ENCODE measurements at places on chromosomes 2 and 18. TPM values are rescaled to one million over a fixed set of nuclear protein-coding genes. Genes with fewer than 3 reads are reported as not detected.

GRCh38 chr18:75214766-75215510, 4.3 kb downstream of the TSHZ1 start:
- peaks cover 22% of the 10 kb centered on the region for H3K36me3 ChIP-seq
- no peak overlapping the region for H3K4me3 ChIP-seq
- peak overlapping the region; percentile 68 for H3K27ac ChIP-seq

DNA sequence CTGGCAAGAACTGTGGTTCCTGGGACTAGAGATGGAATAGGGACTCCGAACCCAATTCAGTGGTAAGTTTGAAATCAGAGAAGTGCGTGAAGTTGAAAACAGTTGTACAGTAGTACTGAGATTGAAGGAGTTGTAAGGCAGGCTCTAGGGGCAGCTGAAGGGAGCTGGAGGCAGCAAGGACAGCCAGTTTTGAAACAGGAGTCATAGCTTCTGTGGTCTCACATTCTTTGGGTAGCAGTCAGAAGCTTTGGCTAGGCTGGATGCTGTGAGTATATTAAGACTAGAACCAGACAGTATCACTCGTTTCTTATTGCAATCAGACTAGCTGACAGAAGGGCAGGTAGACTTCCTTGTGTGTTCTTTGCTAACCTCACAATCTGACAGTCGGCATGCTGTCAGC, 64.5 kb upstream of the ADAM23 start:
- H3K27ac ChIP-seq = no peak overlapping the region
- no peaks in the 10 kb centered on the region for H3K36me3 ChIP-seq
- H3K4me1 ChIP-seq = no peaks in the 10 kb centered on the region
- no peak for DNase-seq

GRCh38 chr2:182186132-182186735, 200.6 kb downstream of the PPP1R1C start:
- H3K27ac ChIP-seq = no peak overlapping the region
- DNase-seq = no peak
- no peaks in the 10 kb centered on the region for H3K4me1 ChIP-seq
- no peaks in the 10 kb centered on the region for H3K36me3 ChIP-seq
- H3K27me3 ChIP-seq = peaks cover 4% of the 10 kb centered on the region
- no peak overlapping the region for H3K4me3 ChIP-seq

- H3K27me3 ChIP-seq = no peaks in the 10 kb centered on the region
- H3K4me1 ChIP-seq = peaks cover 85% of the 10 kb centered on the region
- H3K27ac ChIP-seq = peak overlapping the region; percentile 97
These were observed 79.0 kb downstream of the HDAC4 start for GRCh38 chr2:239321596-239322415.

GRCh38 chr2:179805001-179805400, 56.4 kb downstream of the ZNF385B start:
- H3K4me3 ChIP-seq = no peak overlapping the region
- no peaks in the 10 kb centered on the region for H3K36me3 ChIP-seq
- DNase-seq = no peak
- H3K27ac ChIP-seq = no peak overlapping the region

DNA sequence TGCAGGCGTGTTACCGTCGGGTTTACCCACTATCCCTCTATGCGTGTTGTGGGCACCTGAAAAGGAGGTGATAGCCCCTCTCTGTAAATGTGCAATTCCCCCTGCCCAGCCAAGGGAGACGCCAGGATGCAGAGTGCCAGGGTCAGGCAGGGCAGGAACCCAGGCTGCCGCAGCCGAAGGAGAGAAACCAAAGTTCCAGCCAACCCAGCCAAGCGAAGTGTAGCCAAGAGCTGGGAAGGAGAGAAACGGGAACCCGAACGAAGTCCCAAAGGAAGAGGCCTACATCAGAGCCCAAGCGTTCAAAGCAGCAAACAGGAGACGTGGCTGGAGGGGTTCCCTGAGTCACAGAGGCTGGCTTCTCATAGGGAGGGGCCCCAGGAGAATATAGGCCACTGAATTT, 24.2 kb upstream of the SPR start:
- no peak for DNase-seq
- H3K4me3 ChIP-seq = no peak overlapping the region
- peaks cover 11% of the 10 kb centered on the region for H3K4me1 ChIP-seq

DNA sequence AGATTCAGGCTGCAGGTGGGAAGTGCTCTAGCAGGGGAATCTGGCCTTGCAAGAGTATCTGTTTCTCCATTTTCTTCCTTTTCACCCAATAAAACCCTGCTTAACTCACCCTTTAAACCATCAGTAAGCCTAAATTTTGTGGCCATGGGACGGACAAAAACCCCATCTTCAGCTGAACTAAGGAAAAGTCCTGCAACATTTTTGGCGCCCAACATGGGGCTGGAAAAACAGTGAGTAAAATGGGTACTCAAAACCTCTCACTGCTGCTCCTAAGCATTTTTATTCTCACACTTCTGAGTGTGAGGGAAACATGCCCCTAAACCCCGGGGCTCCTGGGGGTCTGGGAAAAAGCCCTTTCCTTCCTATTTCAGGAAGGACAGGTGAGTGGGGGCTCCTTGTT, 414.3 kb downstream of the ZNF804A start:
- no peaks in the 10 kb centered on the region for H3K27me3 ChIP-seq
- H3K27ac ChIP-seq = no peak overlapping the region
- no peaks in the 10 kb centered on the region for H3K36me3 ChIP-seq
- H3K4me1 ChIP-seq = no peaks in the 10 kb centered on the region
- DNase-seq = no peak

- no peaks in the 10 kb centered on the region for H3K27me3 ChIP-seq
- H3K27ac ChIP-seq = no peak overlapping the region
- no peak for DNase-seq
These were observed 78.8 kb upstream of the TFCP2L1 start for GRCh38 chr2:121363632-121364420.

- DNase-seq = no peak
- H3K36me3 ChIP-seq = no peaks in the 10 kb centered on the region
- H3K27ac ChIP-seq = no peak overlapping the region
- H3K4me3 ChIP-seq = no peak overlapping the region
- H3K4me1 ChIP-seq = no peaks in the 10 kb centered on the region
These were observed 61.9 kb upstream of the RND3 start for GRCh38 chr2:150549381-150549780.

DNA sequence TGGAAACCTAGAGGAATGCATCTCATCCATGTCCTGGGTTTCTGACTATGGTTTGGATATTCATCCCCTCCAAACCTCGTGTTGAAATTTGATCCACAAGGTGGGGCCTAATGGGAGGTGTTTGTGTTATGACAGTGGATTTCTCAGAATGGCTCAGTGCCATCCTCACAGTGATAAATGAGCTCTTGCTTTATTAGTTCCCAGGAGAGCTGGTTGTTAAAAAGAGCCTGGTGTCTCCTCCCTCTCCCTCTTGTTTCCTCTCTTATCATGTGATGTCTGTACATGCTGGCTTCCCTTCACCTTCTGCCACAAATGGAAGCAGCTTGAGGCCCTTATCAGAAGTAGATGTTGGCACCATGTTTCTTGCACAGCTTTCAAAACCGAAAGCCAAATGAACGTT, 424.3 kb downstream of the DCC start:
- no peaks in the 10 kb centered on the region for H3K4me1 ChIP-seq
- H3K36me3 ChIP-seq = no peaks in the 10 kb centered on the region
- H3K27ac ChIP-seq = no peak overlapping the region
- no peak for DNase-seq
- H3K4me3 ChIP-seq = no peak overlapping the region
- H3K27me3 ChIP-seq = no peaks in the 10 kb centered on the region

GRCh38 chr2:160428405-160428763, 65.2 kb downstream of the RBMS1 start:
- peaks cover 39% of the 10 kb centered on the region for H3K36me3 ChIP-seq
- no peak for DNase-seq
- peak overlapping the region; percentile 57 for H3K4me3 ChIP-seq
- no peaks in the 10 kb centered on the region for H3K27me3 ChIP-seq
- peak overlapping the region; percentile 86 for H3K27ac ChIP-seq
- peaks cover 64% of the 10 kb centered on the region for H3K4me1 ChIP-seq

DNA sequence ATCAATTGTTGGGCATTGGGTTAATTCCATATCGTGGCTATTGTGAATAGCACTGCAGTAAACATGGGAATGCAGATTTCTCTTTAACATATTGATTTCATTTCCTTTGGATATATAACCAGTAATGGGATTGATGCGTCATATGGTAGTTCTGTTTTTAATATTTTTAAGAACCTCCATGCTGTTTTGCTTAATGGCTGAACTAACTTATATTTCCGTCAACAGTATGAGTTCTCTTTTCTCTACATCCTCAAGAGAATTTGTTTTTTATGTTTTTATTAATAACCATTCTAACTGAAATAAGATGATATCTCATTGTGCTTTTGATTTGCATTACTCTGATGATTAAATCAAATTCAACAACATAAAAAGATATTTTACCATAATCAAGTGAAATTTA, 228.5 kb upstream of the FSIP2 start:
- H3K27me3 ChIP-seq = no peaks in the 10 kb centered on the region
- DNase-seq = no peak
- no peaks in the 10 kb centered on the region for H3K4me1 ChIP-seq
- no peak overlapping the region for H3K4me3 ChIP-seq
- H3K36me3 ChIP-seq = no peaks in the 10 kb centered on the region
- H3K27ac ChIP-seq = no peak overlapping the region

- H3K4me1 ChIP-seq = peaks cover 33% of the 10 kb centered on the region
- peak; percentile 82 for DNase-seq
- no peaks in the 10 kb centered on the region for H3K27me3 ChIP-seq
- H3K36me3 ChIP-seq = no peaks in the 10 kb centered on the region
- peak overlapping the region; percentile 87 for H3K27ac ChIP-seq
These were observed 854 bp upstream of the DNMT3A start for GRCh38 chr2:25342372-25343186.

GRCh38 chr2:69291004-69291650, 95.9 kb downstream of the GFPT1 start:
- peaks cover 2% of the 10 kb centered on the region for H3K27me3 ChIP-seq
- no peak overlapping the region for H3K27ac ChIP-seq
- H3K4me3 ChIP-seq = no peak overlapping the region
- H3K4me1 ChIP-seq = no peaks in the 10 kb centered on the region

GRCh38 chr2:201199847-201200246, 16.9 kb downstream of the CASP10 start:
- no peak for DNase-seq
- peaks cover 72% of the 10 kb centered on the region for H3K36me3 ChIP-seq
- no peak overlapping the region for H3K27ac ChIP-seq

DNA sequence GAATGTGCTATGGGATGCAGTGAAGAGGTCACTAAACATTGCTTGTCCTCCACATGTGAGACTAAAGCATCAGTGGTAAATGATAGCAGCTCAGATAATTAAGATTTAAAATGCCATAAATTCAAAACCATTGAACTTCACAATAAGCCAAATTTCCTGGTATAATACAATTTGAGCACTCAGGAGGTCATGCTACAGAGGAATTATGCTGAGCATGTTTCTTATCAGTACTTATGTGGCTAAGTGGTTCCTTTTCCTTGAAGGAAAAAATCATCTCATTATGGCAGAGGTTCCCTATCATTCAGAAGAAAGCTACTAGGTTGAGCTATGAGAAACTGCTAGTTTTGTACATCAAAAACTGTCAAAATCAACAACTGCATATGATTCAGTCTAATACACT, 156.6 kb downstream of the AGPS start:
- H3K27ac ChIP-seq = no peak overlapping the region
- H3K36me3 ChIP-seq = peaks cover 16% of the 10 kb centered on the region
- H3K4me3 ChIP-seq = no peak overlapping the region
- H3K4me1 ChIP-seq = peaks cover 43% of the 10 kb centered on the region
- no peak for DNase-seq
- no peaks in the 10 kb centered on the region for H3K27me3 ChIP-seq

GRCh38 chr2:238431456-238431855, 4.7 kb downstream of the ASB1 start:
- H3K27ac ChIP-seq = no peak overlapping the region
- no peaks in the 10 kb centered on the region for H3K27me3 ChIP-seq
- peaks cover 35% of the 10 kb centered on the region for H3K4me1 ChIP-seq

DNA sequence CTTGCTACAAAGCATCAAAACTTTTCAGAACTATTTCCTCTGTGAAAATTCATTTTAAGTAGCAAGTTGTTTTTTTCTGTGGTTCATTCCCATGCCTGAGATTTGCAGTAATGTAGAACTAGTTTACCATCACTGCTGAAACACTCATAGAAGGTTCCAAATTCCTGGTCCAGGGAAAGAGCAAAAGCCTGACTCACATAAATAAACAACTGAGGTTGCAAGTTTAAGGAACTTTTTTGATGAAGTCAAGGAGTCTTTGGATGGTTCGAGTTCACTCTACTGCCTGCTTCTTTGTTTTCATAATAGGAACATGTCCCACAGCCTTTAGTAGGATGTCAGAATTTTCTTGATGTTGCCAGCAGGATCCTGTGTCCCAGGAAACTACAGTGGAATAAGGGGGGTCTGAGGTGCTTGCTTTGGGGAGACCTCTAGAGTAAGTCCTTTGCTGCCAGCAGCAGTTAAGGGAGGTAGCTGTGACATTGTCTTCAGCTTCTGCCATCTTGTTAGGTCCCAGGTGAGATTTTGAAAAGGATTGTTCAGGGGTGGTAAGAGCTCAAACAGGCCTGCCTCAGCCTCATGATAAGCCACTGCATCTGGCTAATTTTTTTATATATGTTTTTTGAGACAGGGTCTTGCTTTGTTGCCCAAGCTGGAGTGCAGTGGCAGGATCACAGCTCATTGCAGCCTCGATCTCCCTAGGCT, 43.9 kb downstream of the ACSL3 start:
- no peak overlapping the region for H3K27ac ChIP-seq
- peaks cover 25% of the 10 kb centered on the region for H3K4me1 ChIP-seq
- no peaks in the 10 kb centered on the region for H3K27me3 ChIP-seq
- peaks cover 9% of the 10 kb centered on the region for H3K36me3 ChIP-seq
- no peak overlapping the region for H3K4me3 ChIP-seq

DNA sequence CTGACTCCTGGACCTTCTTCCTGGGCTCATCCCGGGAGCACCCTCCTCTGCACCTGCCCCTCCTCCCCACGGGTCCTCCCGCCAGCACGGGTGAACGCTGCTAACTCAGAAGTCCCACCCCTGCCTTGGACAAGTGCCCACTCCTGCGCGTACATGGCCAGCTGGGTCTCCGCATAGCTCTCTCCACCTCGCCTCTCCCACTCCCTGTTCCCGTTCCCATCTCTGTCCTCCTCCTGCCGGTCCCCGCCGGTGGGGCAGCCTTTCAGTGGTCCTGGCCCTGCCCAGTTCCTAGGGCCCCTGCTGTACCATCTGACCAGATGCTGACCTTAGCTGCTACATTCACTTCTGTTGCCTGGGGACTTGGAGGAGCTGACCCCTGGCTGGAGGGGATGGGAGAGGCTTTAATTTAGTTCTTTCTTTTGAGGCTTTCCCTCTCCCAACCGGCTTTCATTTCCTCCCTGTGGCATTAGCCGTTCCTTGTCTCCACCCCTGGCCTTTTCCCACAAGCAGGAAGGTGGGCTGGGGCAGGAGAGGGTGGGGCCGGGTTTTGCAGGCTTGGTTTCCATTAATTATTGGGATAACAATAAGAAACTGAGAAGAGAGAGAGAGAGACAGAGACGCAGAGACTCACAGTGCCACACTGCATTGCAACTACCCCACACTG, 136.1 kb downstream of the SH3BP4 start:
- H3K4me1 ChIP-seq = no peaks in the 10 kb centered on the region
- H3K4me3 ChIP-seq = no peak overlapping the region
- no peaks in the 10 kb centered on the region for H3K36me3 ChIP-seq
- H3K27me3 ChIP-seq = no peaks in the 10 kb centered on the region
- H3K27ac ChIP-seq = no peak overlapping the region

KCNIP3 gene
- total RNA-seq = not detected

TUBA4B gene
- total RNA-seq = not detected

TMX3 gene
- total RNA-seq = 66.1 TPM

NDC80 gene
- total RNA-seq = 96.5 TPM

CD8B2 gene
- total RNA-seq = not detected

IL36RN gene
- total RNA-seq = not detected

SKA1 gene
- total RNA-seq = 44.1 TPM
